ENCODE measurements at places on chromosomes 4 and X.

- no peak for DNase-seq
These were observed 884 bp downstream of the IDH3G start for GRCh38 chrX:153793291-153793690.

- no peak for DNase-seq
These were observed 1390.9 kb downstream of the C4orf33 start for GRCh38 chr4:130486841-130487240.

DNA sequence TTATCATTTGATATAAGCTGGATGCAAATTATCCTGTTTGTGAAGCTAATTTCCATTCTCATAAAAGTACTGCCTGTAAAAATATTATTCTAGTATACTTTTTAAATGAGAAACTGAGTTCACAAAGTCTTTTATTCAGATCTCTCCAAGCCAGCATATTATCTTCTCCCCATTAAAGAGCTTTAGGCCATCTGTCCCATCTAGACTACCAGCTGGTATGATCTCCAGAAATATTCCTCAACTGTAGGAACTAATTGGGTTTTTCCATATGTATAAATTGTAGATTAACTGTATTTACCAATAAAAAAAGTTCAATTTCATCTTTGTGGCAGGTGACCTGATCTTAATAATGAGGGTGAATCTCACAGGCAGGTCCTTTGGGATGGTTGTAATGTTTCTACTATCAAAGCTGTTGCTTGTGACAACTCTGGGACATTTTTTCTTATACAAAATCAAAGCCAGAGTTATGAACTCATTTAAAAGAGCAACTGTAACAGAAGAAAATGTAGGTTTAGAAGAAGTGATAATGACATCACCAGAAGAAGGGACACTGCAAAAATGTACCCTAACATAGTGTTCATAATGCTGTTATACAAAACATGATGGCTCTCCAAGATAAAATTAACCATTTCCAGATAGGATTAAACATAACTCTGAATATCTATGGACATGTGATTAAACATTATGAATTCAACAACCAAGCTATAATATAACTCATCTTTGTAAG is 132.8 kb downstream of the KCNIP4 start:
- no peak for DNase-seq

- no peak for DNase-seq
These were observed 50.5 kb downstream of the IL15 start for GRCh38 chr4:141686879-141687278.

- no peak for DNase-seq
These were observed 12.7 kb upstream of the GTPBP6 start for GRCh38 chrX:331151-331824.

GRCh38 chrX:124263743-124264142 is 68.7 kb upstream of the TEX13D start:
- DNase-seq = no peak

GRCh38 chrX:6169407-6169806 is 59.3 kb downstream of the NLGN4X start:
- no peak for DNase-seq

DNA sequence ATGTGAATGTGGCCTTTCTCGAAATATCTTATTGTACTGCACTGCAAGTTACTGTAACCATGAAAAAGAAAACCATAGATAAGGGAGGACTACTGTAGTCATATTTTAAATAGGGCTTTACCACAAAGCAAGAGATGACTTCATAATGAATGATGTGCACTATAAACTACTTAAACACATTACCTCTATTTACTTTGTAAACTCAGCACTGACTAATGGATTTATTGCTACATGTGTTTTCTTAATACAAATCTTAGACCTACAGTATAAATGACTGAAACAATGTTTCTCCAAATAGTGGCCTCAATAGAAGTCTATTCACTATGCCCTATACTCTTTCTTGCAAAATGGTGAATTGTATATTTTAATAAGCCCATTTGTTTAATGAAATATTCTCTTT is 61.1 kb downstream of the HDX start:
- DNase-seq = no peak

DNA sequence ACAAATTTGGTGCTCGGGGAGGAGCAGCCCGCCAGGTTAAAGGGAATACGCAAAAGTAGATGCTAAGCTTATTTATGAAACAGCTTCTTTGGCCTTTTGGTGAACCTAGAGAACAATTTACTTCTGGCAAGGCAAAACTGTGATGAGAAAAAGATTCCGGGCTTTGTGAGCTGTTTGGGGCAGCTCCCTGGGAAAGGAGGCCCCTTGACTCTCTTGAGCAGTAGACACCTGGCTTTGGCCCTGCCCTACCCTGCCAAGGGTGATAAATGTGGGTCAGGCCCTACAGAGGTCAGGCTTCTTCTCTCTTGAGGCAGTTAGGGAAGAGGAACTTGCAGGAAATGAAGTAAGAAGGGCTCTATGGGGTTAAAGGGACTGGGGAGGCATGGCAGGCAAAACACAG is 509.6 kb downstream of the MID1IP1 start:
- DNase-seq = no peak

DNA sequence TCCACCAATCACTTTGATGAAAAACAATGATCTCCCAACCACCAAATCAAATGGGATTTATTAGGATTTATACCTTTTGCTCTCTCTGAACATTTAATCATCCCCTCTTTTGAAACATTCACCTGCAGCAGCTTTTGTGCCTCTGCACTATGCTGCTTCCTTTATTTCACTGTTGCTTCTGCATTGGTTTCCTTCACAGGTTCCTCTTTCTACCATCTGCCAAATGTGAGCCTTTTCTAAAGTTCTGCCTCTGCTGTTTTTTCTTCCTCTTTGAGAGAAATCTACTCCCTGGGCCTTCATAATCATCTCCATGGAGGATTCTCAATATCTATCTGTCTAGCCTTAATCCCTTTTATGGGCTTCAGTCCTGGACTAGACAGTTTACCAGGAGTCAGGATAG is 24.7 kb downstream of the CUL4B start:
- no peak for DNase-seq

GRCh38 chr4:86043755-86044592 is 315.9 kb downstream of the MAPK10 start:
- DNase-seq = peak; percentile 8

- DNase-seq = no peak
These were observed 175.4 kb downstream of the PPP1R2C start for GRCh38 chrX:42602566-42602965.

- DNase-seq = no peak
These were observed 24.4 kb upstream of the SLC25A43 start for GRCh38 chrX:119374736-119375135.

Data from stimulated activated CD4-positive, alpha-beta T cell treated with anti-CD3 and anti-CD28 coated beads, TNF-alpha, amount 100 ng/mL, for 48 hours (primary cell).